ENCODE measurements at places on chromosomes 2 and 18.

DNA sequence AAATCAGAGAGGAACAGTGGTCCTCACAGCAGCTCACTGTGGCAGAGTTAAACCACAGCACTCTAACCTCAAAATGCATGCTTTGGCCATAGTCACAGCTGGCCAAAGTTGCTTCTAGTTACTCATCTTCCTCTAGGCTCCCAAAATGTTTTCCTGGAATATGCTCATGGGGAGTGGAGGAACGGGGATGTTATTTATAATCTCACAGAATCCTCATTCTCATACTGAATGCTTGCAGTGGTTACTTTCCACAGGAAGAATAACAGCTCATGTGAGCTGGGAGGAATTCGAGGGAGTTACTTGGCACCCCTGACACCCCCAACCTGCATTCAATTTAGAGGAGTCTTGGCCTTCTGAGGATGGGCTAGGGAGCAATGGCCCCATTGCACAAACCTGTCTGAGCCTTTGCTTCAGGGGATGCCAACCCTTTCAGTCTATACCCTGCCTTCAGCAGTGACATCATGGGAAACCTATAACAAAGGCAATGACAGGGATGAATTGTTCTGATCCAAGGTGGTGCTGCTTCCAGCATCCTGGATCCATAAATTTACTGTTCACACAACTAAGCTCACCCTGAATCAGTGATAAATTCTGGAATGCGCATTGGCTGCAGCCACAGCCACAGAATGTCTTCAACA, 22.4 kb upstream of the CCBE1 start:
- DNase-seq, result no peak

- DNase-seq, result no peak
These were observed 29.8 kb upstream of the MYO3B start for GRCh38 chr2:170148161-170148560.

DNA sequence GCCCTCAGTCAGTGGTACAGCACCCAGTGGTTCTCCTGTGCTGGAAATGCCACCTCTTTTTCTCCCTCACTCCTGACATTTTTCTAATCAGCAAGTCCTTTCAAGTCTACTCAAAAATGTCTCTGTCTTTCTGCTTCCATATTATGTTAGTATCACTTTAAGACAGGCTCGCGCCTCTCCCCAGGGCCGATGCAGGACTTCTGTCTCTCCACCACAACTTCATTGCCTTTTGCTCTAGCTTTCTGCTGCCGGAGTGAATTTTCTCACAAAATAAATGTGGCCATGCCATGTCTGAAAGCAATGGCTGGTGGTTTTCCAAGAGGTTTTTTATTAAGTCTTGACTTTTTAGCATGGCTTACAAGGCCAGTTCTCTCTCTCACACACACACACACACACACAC, 73.6 kb downstream of the AOX1 start:
- no peak for DNase-seq

- peak; percentile 83 for DNase-seq
These were observed at the start of the genes PECR and TMEM169 for GRCh38 chr2:216081487-216082116. PECR (minus strand) TSS chr2:216081809; CDS start chr2:216081741, 68 bp downstream. TMEM169 (plus strand) TSS chr2:216081919; CDS start chr2:216095964, 14,045 bp downstream.

DNA sequence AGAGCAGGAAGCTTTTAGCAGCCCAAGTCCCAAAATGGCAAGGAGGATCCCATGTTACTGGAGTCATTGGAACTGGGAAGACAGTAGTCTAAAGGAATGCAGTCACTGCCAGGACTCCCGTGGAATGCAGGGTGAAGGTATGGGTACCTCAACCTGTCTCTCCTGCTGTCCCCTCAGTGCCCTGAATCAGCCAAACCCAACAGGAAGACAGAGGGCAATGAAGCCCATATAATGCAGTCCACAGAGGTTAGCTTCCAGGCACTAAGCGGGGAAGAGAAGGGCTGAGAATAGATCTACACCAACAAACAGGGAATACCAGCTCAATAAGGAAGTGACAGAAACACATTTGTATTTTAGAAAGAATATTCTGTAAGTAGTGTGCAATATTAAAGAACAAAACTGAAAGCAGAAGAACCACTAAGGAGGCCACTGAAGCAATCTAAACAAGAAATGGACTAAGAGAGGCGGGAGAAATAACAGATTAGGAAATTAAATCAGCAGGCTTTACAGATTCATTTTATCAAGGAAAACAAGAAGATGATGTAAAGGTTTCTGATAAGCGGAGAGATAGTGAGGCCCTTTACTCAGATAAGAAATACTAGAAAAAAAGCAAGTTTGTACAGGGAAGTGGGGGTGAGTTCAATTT, 8.3 kb downstream of the NEMP2 start:
- no peak for DNase-seq

DNA sequence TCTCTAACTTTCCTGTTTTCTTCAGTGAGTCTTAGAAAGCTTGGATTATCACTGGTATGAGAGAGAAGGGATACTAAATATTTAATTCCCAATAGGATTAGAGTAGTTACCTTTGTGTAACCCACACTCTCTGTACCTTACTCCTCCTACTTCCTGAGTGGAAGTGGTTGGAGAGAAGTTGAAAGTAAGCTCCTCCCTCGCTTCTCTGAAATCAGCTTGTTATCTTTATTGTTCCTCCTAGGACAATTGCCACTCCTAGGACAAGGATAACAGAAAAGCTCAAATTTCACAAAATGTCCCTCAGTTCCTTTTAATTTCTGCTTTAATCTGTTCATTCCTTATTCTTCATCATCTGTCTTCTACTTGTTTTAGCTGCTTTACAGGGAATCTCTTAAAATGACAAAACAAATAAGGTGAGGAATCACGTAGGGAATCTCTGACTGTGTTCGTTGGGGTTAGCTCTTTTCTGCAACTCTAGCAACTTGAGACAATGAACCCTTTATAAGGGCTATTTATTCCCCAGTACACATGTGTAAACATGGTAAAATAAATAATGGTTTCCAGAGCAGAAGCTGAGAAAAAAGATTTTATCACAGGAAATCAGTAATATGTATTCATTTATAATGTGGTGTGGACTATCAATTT, 8.6 kb downstream of the ITPRID2 start:
- DNase-seq, result no peak

DNA sequence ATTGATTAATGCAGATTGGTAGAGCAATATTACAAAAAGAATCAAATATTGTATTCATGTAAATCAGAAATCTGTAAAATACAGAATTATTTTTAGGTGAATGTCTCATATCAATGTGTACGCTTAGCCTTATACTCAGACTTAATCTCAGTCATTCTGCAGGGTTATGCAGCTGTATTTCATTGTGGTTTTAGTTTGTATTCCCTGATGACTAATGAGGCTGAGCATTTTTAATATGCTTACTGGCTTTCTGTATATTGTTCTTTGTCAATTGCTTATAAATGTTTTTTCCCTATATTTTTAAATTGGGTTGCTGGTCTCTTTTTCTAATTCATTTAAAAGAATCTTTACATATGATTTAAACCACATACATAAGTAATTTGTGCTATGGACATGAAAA, 50.1 kb downstream of the CDH19 start:
- DNase-seq, result no peak

- DNase-seq, result no peak
These were observed 88.6 kb downstream of the SMAD7 start for GRCh38 chr18:48862132-48862531.

Data from activated CD4-positive, alpha-beta T cell treated with anti-CD3 and anti-CD28 coated beads, Interleukin-2, Interleukin-6, amounts not matched to agents 100 ng/mL and 50 ng/mL, durations not matched to agents 16 hours and 8 hours (primary cell).